ENCODE measurements at places on chromosomes 5 and 9.

DNA sequence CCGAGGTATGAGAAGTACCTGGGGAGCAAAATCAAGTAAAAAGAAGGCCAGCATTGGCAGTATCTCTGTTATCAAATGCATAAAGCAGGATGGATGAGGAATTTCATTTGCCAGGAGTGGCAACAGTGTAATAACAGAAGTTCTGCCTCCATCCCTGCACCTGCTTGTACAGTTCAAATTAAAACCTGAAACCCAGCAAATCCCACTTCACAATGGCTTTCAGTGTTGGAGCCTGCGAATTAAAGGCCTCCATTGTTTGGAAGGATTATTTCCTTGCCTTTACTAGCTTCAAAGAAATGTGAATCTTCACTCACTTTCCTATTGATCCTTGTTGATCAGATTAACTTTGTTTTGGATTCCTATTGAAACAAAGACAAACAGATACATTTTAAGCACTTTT is 31.5 kb upstream of the IRX1 start:
- DNase-seq, result no peak

DNA sequence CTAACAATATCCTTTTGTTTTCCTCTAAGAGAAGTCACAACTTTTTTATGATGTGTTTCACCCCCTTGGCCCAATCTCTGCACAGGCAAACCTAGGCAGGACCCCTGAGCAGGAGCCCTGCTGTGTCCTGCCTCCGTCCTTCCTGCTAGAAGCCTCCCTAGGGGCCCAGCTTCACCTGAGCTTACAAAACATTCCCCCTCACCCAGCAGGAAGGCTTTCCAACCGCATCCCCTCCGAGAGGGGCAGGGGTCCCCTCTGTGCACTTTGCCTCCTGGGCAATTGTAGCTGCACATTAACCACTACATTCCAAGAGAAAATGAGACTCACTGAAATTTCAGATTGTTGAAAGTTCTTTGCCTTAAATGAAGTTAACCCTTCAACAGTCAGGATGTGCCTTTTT is 176.2 kb downstream of the IRX2 start:
- no peak for DNase-seq

DNA sequence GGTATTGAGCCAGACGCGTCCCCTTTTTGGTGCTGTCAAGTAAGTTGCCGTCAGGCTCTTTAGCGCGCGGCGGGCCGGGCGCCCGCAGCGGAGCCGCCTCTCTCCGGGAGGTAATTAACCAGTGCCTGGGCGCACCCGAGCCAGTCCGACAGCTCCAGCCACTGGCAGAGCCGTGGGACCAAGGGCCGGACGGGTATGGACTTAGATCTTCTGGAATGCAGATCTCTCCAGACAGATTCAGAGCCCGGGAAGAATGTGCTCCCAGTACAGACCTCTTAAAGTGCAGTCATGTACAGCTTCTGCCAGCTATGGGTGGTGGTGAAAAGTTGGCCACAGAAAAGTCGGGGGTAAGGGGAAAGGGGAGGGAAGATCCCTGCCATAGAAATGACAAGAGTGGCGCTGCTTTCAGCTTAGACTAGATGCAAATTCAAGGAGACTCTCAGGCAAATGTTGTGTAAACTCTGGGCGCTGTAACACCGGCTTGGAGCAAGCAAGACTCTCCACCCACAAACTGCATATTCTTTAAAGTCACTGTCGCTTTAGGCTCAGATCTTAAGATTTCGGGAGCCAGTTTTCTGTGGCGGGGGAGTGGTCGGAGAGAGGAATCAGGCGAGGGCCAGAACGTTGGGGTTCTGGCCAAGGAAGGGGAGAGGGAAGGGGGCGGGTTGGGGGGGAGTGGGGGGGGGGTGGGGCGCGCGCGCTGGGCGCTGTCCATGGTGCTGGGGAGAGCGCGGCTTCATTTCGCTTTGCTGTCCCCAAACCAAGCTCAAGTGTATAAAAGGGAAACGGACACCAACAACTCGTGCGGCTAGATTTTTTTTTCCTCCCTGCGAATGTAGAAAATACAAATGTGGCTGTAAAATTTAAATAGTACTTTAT is 29.2 kb downstream of the NR2F1 start:
- DNase-seq, result no peak

DNA sequence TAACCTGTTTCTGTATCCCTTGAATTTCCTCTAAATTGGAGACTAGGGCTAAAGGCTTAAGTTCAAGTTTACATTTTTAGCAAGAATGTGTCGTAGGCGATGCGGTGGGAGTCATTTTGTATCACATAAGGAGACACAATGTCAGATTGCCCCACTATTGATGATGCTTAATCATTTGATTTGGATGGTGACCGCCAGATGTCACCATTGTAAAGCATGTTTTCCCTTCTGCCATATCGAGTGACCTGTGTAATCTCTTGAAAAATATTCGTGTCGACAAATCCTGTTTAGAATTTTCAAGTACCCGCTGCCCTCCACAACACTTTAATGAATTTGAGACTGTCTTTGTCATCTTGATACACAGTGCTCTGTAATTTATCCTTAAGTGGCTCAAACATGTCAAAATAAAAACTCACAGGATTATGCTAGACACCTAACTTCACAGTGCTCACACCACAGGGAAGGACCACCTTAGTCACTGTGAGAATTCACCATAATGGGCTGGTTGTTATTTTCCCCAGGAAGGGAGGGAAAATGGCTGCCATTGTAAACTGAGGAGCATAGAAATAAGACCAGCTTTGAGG is 34.5 kb upstream of the SLC46A2 start:
- DNase-seq, result peak; percentile 41

- no peak for DNase-seq
These were observed 6.5 kb downstream of the NTNG2 start for GRCh38 chr9:132168347-132168746.

GRCh38 chr9:133835262-133835901 is 97.2 kb upstream of the SARDH start:
- no peak for DNase-seq

GRCh38 chr5:149627070-149627469 is 45.8 kb downstream of the ARHGEF37 start:
- DNase-seq, result no peak

DNA sequence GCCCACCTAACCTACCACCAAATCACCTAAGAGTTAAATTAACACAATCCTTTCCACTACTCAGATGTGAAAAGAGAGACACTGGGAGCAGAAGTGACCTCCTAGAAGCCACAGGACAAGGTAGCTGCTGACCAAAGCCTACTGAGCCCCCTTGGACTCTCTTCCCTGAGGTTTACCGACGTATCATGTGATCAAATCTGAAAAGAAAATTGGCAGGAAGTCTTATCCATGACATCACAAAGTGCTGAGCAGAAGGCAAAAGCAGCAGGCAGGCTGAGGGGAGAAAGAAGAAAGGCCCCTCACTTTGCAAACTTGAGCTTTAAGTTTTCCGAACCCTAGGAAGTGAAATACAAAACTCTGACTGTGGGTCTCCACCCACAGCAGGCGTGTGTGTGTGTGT is 11.1 kb downstream of the PRELID2 start:
- no peak for DNase-seq

DNA sequence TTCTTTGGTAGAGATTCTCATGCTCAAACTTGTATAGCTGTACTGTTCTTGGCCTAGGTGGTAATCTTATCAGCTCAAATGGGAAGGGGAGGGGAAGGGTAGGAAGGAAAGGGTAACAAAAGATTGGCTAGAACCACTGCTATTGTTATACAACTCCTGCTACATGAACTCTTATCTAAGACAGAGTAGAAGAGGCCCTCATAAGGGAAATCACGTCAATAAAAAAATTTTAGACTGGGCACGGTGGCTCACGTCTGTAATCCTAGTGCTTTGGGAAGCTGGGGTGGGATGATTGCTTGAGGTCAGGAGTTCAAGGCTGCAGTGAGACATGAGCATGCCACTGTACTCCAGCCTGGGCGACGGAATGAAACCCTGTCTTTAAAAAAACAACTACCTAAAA is 15.9 kb downstream of the STOM start:
- DNase-seq, result no peak

DNA sequence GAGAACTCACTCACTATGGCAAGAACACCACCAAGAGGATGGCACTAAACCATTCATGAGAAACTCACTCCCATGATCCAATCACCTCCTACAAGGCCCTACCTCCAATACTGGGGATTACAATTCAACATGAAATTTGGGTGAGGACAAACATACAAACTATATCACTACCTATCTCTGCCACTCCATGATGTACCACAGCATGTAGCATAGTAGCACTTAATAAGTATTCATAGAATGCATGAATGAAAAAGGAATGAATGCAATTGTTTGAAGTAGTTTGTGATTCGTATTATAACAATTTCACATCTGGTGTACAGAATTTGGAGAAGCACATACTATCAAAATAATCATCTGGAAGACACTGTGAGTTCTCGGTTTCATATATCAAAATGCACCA is 27.9 kb upstream of the SLC24A2 start:
- DNase-seq, result no peak

DNA sequence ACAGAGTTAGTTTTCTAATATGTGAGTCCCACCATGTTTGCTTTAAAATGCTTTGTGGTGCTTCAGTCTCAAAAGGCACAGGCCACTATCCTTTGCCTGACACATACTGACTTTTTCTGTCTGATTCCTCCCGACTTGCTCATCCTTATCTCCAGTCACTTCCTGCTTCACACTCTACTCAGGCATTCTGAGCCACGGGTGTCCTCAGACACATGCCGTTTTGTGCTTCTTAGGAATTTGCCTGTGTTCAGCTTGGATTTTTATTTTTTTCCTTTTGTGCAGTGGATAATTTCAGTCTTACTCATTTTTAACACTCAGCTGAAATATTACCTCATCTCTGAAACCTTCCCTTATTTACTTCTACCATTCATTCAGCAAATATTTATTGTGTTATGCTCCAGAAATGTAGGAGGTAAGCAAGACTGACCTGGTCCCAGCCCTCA is 54.1 kb downstream of the MAN2A1 start:
- DNase-seq, result no peak

GRCh38 chr9:37968228-37968701 is 64.3 kb upstream of the SLC25A51 start:
- no peak for DNase-seq

DNA sequence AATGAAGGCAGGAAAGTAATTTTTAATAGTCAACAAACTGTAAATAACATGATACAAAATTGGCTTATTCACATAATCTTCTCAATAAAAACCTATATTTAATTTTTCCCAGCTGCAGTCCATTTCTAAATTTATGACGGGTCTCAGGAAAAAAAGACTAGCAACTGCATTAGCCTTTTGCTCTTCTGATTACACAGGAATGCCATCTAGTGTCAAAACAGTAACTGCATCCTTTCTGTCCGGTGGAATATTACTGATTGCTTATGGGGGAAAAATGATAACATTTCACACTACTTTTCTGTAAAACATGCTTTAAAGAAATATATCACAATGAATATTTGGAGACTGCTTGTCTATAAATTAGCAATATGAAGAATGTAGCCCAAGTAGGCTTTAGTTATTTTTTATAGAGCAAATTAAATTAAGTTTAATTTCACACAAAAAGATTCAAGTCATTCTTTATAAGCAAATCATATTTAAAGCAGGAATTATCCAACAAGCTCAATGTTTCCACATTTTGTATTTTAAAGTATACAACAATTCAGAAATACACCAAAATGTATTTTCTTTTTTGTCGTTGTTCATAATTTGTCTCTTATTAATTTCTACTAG is 534.7 kb downstream of the CDH10 start:
- DNase-seq, result no peak

DNA sequence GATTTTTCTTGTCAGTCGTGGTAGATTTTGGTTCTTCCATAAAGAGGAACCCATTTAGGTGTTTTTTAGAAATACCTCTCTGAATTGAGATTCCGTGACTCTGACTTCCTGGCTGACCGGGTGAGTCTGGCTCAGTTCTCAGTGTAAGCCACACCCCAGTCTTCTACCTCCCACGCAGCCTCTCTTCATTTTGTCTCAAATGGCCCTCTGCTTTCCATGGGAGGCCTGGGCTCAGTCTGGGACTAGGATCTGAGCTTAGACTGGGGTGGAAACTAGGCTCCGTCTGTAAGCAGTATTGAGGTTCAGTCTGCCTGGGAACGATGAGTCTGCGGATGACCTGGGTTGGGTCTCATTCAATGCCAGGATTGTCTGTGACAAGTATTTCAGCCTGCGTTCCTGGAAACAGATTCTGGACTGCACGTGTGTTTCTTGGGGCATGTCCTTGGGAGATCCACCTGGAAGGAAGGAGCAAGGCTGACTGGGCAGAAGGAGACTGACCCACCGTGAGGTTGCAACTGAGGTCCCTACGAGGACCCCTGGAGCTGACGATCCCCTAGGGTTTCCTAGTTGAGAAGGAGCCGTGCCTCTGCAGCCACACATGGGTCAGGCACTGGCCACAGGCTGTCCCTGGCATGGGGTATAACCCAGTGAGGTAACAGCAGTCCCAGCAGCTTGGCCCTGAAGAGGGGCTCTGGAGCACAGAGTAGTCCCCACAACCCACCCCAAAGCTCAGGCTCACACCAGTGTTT is 12.4 kb upstream of the CRB2 start:
- DNase-seq, result peak; percentile 28

DNA sequence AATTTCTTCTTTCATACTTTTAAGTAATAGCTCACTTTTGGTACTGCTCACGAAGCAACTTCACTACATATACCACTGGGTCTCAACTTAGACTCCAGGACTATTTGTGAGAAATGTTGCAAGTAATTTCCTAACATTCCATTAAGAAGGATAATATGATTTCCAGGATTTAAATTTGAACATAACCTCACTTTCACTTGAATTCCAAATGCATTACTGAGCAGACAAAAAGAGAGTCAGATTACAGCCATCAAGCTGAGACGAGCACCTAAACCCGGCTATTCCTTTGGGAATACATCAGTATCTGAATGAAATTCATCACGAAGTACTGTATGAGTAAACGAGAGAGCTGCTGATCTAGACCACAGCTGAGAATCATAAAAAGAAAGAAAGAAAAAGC is 47.3 kb downstream of the LIFR start:
- DNase-seq, result no peak

DNA sequence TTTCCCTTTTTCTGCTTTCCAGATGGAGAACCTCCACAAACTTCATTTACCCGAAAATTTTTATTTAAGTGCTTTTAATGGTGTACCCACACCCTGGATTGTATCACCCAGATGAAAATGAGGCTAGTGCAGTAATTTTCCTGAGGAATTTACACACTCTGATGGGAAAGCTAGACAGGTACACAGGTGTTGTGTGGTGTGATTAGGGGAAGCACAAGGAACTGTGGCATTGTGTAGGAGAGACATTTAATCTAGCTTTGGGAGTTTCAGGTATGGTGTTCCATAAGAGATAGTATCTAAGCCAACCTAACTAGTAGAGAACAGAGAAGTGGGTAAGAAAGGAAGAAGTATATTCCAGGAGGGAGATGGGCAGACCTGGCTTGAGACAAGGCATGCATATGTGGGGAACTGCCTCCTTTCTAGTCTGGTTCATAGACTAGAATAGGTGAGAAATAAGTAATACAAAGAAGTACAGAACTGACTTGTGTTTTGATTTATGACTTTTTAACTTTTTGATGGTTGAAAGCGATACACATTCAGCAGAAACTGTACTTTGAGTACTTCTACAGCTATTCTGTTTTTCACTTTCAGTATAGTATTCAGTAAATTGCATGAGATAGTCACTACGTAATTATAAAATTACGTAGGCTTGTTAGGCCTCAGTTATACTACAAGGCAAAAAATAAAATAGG is 22.9 kb upstream of the ROPN1L start:
- DNase-seq, result no peak

- DNase-seq, result no peak
These were observed 58.9 kb downstream of the GNA14 start for GRCh38 chr9:77589046-77589795.
